ENCODE measurements at places on chromosomes 3 and 15.

GRCh38 chr3:73580343-73580742, 44.4 kb downstream of the PDZRN3 start:
- no peak for DNase-seq

- DNase-seq, result no peak
Observed at GRCh38 chr15:55858661-55859060, 115.7 kb upstream of the PRTG start.

DNA sequence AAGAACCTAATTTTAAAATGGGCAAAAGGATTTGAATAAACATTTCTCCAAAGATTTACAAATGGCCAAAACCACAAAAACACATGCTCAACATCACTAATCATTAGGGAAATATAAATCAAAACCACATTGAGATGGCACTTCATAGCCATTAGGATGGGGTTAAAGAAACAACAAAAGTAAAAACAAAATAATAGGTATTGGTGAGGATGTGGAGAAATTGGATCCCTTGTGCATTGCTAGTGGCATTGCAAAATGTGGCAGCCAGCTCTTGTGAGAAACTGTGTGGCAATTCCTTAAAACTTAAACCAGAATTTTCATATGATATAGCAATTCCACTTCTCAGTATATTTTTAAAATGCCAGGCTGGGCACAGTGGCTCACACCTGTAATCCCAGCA, 126.5 kb downstream of the STT3B start:
- DNase-seq, result no peak

GRCh38 chr3:132535575-132536441, 61.3 kb upstream of the ACKR4 start:
- DNase-seq, result peak; percentile 63

GRCh38 chr3:38742550-38742949, 73.5 kb downstream of the SCN10A start:
- no peak for DNase-seq

DNA sequence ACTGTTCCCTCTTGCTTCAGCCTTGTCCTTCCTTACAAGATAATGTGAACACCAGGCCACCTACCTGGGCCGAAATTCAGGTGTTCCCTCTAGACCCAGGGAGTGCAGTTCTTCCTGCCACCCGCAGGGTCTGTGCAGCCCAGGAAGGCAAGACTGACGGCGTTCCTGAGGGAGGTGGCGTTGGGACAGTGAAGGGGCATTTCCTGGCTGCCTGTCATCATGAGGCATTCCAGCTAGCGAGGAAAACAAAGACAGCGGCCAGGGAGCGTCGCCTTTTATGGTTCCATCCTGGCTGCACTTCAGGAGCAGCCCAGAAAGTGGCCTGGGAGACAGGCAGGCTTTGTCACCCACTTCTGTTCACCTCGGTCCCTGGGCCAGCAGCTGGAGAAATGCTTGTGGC, 84.8 kb upstream of the WNT5A start:
- peak; percentile 79 for DNase-seq
